ENCODE measurements at places on chromosomes 2 and 18.

DNA sequence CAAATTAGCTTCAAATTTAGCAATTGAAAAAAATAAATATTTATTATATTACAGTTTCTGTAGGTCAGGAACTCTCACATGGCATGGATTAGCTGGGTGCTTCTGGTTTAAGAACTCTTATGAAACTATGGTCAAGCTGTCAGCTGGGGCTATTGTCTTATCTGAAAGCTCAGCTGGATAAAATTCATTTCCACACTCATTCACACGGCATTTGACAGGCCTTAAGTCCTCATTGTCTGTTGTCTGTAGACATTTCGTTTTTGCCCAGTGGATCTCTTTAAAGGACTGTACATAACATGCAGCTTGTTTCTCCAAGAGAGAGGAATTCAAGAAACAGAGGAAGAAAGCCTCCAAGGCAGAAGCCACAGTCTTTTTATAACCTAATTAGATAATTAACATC lies 1556.8 kb upstream of the SLC39A10 start:
- no peak for DNase-seq

GRCh38 chr2:96083064-96083939 lies 33.1 kb downstream of the ADRA2B start:
- no peak for DNase-seq

DNA sequence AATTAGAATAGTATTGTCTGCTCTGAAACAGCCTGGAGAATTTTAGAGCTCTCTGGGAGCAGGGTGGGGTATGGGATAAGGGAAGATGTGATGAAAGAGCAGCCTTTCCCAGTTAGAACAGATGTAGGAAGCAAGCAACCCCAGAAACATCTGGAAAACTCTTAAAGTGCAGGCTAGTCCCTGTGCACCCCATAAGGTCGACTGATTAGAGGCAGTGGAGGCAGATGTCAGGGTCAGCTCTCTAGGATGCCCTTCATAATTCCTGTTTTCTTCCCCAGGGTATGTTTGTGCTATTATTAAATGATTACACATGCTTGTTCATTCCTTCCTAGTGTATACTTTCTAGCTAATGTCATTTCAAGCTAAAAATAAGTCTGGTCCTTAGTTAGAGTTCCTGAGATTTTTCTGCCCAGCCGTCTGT lies 41.7 kb downstream of the PTPRM start:
- no peak for DNase-seq

- DNase-seq, result no peak
Measured at GRCh38 chr18:48454261-48454757, 45.1 kb upstream of the ZBTB7C start.

- DNase-seq, result no peak
Measured at GRCh38 chr18:79634593-79635426, 44.8 kb upstream of the CTDP1 start.

DNA sequence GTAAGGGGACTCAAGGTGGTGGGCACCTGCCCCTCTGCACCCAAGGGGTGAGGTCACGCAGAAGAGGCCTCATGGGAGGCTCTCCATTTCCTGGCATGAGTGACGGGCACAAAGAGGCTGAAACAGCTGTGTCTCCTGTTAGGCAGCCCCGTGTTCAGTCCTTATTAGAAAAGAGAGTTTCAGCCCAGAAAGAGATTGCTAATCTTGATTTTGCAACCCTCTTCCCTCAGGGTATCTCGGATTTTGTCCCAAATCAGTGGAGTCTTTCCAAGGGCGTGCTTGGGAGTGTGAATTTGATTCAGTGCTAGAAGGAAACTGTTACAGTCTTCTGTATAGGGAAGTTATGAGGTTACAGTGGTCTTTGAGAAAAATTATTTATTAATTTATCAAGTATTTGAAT lies 10.4 kb downstream of the TNFRSF11A start:
- no peak for DNase-seq

- peak; percentile 84 for DNase-seq
Measured at GRCh38 chr2:98637401-98638147, 29.2 kb downstream of the UNC50 start.

GRCh38 chr2:55887351-55887750 lies 36.2 kb downstream of the EFEMP1 start:
- DNase-seq, result no peak

GRCh38 chr2:53911434-53912189 lies 51.8 kb upstream of the GPR75 start:
- no peak for DNase-seq

DNA sequence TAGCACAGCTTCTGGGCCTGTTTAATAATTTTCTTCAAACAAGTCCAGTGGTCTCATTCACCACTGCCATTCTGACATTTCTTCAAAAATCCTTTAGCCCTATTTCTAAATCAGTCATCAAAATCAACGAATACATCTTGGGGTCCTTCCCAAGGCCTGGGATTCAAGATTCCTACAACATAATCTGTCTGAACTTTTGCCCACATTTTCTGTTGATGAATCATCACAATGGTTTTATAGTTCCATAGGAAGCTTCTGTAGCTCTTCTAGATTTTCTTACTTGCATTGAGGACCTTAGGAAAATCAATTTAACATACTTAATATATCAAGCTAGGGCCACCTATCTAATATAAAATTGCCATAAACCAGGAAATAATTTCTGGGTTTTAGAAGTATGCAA lies 811.8 kb upstream of the ACVR2A start:
- DNase-seq, result no peak

GRCh38 chr2:19104503-19104902 lies 253.9 kb downstream of the OSR1 start:
- no peak for DNase-seq

DNA sequence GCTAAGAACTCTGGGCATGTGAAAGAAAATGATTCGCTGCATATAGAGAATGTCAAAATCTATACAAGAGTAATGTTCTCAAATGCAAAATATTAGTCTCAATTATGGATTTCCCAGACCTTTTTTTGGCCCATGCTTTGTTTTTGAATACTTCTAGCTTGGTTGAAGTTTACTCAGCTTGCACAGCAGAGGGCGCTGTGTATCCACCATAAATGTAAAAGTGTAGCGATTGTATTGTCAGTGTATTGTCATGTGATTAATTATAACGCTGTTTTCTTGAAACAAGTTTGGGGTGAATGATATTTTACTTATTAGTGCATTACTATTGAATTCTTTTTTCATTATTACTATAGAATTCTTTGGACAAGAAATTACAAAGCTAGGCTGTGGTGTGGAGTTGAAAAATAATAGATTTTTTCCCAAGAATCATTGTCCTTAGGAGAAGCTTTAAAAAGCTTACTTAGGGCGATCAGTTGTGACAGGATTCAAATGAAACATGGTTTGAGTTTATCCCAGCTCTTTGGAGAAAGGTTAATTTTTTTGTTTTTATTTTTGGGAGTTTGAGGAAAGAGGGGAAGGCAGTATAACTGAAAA lies 98.3 kb downstream of the PIK3C3 start:
- DNase-seq, result peak; percentile 31

GRCh38 chr2:228841475-228841874 lies 429.6 kb downstream of the PID1 start:
- DNase-seq, result no peak

GRCh38 chr2:127293748-127294562 lies at the start of gene ERCC3:
Gene ERCC3 (minus strand): TSS chr2:127294144. CDS start chr2:127294081, 63 bp downstream.
- peak; percentile 86 for DNase-seq

GRCh38 chr2:173649527-173650219 lies 295.0 kb downstream of the CDCA7 start:
- DNase-seq, result no peak

DNA sequence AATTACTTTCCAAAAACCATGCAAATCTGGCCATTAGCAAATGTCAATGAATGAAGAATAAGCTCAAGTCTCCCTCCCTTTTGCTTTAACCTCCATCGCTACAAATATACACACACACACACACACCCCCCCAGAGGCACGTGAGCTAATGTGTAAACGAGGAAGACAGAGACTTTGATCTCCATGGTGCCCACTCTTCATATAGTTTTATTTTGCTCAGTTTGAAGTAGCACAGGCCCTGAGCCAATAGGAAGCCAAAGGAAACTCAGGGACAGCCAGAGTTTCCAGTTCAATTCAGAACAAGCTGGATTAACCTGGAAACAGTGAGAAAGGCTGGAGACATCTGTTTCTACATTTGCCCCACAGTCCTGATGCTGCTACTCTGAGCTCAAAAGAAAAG lies 248.4 kb upstream of the MEIS1 start:
- no peak for DNase-seq

DNA sequence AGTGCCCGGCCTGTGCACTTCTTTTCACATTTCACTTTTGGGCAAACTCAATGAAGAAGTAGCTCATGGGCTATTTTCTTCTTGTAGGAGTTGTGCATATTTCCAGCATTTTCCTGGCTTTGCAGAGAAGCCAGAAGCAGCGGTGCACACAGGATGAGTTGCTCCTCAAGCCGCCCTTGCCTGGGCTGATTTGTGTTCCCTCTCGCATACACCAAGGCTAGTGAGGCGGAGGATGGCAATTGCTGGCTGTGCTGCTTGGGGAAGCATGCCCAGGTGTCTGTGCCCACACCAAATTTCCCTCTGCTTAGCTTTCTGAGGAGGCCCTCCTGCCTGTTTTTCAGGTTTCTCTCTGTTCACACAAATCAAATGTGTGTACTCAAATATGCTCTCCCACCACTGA lies 85.4 kb upstream of the TMEM200C start:
- DNase-seq, result no peak

DNA sequence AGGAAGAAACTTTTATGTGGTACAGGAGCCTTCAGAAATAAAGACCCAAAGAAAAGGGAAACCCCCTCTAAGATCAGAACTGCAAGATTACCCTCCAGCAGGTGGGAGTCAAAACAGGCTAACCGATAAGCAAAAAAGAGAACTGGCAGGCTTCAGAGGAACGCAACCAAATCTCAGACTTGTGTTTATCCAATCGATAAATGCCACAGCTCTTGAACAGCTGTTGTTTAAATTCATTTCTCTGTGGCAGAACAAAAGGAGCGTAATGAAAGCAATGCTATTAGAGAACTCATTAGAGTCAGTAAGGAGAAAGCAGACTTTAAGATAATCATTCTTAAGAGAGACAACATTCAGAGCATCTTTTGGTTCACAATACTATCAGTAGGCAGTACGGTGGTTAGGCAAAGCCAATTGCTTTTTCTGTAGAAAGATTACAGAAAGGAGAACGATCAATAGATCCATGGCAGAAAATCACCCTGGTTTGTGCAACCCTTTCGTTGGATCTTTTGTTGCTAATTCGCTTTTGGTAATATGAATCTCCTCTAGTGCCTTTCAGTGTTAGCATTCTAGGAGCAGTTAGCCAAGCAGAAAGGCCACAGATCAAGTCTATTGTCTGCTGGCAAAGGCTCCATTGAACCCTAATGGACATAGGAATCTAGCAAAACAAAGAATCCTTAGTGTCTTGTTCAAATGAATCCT lies 476.4 kb upstream of the CHST9 start:
- no peak for DNase-seq

DNA sequence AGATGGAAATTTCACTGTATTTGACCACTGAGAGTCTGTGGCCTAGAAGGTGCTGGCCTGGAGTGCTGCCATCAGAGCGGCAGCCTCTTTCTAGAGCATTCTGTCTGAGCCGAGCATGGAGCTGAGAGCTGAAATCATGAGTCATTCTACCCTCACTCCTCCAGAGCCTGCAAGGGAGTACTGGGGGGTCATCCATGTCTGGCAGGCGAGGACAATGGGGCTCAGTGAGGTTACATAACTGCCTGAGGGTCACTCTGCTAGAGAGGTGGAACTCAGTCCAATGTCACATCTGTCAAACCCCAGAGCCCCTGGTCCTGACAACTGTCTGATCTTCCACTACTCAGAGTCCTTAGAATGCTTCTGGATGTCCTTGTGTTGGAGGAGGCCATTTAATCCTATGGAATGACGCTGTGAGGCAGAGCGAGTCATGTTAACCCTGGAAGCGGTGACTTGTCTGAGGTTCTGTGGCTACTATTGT lies 65.3 kb downstream of the HAUS1 start:
- no peak for DNase-seq

GRCh38 chr2:135029481-135030134 lies 17.6 kb downstream of the MAP3K19 start:
- DNase-seq, result no peak

GRCh38 chr2:212667751-212668316 lies 129.2 kb upstream of the ERBB4 start:
- no peak for DNase-seq

Data from immature natural killer cell (primary cell).